CD4-positive, alpha-beta memory T cell (primary cell): ENCODE measurements at places on chromosomes 2 and 18.
A peak's percentile ranks its signal among the peaks of the same experiment; 100 is the strongest.

- no peak for DNase-seq
Observed at GRCh38 chr2:95072424-95072823, 46.9 kb downstream of the MAL start.

DNA sequence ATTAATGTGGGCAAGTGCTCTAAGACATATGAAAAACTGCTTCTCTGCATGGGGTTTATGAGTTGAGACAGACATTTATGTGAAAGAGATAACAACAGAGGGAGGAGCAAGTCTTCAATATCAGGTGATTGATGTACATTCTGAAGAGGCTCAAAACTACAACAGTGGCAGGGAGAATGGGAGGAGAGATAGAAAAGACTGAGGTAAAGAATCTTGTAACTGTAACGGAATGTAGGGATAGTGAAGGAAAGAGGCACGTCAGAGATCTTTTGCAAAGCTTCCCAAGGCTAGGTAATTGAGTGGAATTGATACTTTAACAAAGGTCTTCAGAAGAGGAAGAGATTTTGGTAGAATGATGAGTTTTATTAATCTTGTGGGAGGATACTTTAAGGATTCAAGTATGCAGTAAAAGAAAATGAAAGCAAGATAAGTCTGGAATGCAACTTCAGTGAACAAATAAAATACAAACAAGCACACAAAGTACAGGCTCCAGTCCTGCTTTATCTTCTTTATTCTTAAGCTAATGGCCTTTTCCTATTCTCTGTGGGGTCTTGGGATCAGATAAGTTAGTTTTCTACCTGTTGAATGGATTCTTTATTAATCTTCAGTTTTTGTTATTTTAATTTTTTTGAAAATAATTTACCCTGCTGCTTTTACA, 15.0 kb downstream of the SMAD4 start:
- DNase-seq: no peak

- no peak for DNase-seq
Observed at GRCh38 chr18:22872900-22873537, 60.1 kb upstream of the RBBP8 start.

DNA sequence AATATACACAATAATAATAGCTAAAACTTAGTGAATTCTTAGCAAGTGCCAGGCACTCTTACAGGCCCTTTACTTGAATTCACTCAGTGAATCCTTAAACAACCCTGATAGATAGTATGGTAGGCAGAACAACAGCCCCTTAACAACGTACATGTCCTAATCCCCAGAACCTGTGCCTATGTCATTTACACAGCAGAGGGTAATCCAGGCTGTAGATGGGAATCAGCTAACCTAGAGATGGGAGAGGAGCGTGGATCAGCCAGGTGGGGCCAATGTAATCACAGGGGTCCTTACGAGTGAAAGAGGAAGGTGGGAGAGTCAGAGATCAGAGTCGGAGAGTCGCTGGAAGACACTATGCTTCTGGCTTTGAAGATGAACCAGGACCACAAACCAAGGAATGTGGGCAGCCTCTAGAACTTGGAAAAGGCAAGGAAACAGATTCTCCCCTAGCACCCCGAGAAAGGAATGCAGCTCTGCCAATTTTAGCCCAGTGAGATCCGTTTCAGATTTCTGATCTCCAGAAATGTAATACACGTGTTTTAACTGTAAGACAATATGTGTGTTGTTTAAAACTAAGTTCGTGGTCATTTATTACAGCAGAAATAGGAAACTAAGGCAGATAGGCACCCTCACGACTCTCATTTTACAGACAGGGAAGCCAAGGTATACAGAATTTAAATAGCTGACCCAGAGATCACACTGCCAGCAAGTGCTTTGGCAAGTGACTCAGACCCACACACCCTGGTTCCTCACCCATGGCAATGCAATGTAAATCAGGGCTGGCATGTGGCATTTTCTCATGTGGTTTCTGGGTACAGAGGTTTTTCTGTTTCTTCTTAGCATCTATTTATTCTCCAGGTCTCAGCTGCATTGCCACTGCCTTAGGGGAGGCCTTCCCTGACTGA, 68.9 kb downstream of the DOCK10 start:
- DNase-seq: no peak

DNA sequence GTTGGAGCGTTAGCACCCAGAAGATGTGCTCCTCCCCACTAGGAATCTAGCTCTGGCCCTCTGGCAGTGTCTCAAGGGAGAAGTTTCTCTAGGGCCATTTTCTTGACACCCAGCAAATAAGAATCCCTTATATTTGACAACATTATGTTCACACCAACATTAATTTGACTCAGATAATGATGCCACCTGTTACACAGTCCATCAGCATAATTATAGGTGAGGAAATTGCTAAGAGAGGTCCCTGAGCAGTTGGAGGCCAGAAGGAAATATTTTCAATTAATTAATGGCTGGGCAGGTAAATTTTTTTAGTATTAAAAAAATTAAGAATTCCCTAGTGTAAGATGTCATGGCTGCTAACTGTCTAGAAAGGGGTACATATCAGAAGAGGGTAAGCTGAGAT, 36.5 kb downstream of the PRKCE start:
- no peak for DNase-seq

DNA sequence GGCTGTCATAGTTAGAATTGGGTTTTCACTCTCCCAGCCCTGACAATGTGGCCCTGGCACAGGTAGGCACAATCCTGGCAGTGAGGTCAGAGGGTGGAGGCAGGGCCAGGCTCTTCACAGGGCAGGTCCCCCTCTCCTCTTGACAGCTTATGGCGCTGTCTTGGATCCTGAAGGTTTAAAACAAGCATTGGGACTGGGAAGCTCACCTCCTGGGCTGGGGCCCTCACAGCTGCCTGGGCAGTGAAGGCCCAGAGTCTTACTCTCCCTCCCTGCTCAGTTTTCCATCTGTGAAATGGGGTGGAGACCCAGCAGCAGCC, 23.3 kb downstream of the LBH start:
- no peak for DNase-seq

DNA sequence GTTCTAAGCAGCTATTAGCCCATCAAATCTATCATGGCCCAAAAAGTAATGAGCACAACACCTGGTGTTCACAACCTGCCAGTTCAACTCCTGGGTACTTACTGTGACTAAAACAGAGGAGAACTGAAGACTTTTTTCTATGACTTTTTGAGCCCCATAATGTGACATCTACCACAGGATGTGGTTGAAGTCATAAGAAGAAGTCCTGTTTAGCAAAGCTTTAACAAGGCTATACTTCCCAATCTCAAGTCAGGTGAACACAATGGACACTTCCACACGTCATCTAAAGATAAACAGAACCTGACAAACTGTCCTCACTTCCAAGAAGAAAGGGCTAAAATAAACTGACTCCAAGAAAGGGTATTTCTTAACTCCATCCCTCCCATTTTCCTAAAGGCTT, 138.8 kb downstream of the ATAD2B start:
- peak; percentile 25 for DNase-seq

DNA sequence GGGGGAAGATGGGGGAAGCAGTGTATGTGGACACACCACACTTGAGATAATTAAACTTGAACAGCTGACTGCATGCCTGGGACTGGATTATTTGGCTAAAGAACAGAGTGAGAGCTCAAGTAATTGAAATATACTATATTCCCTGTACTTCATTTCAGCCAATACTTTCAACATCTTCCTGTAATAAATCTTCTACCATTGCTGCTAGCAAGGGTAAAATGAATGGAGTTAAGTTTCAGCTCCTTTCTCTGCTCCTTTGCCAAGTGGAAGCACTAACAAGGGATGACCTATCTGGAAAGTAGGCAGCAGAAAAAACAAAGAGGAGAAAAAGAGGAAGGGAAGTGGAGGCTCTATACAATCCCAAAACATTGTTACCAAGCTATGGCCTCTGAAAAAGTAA, 50.9 kb downstream of the MMADHC start:
- no peak for DNase-seq

GRCh38 chr2:35454966-35455638, 900.5 kb upstream of the CRIM1 start:
- DNase-seq: no peak

DNA sequence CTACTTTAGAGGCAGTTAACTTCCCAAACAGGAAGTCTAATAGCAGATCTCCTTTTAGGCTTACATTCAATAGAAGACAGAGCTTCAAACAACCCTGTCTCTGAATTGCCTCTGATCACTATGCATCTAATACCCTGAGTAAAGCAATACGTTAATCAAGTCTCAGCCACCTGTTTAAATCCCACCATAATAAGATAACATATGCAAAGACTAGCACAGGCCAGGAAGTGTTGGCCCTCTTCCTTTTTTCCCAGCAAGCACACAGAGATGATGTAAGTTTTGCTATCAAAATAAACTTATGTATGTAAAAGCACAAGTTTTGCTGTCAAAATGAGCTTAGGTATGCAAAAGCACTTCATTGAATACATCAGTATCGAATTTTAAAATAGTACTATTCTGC, 385.5 kb downstream of the RND3 start:
- no peak for DNase-seq

DNA sequence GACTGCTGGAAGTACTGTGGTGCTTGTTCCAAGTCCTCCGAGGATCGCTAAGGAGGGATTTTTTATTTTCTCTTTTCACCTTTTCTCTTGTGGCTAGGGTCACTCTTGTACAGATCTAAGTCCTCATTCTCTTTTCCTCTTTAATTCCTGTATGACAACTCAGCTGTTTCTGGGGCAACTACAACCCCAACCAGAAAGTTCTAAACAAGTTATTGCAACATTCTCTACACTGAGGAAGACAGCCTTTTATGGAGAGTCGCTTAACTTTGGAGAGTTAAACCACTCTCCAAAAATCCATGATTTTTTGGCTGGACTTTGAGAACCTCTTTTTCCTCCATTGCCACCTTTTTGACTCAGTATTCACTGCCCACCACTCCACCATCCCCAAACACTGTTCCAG, 74.0 kb upstream of the SESTD1 start:
- DNase-seq: no peak

- DNase-seq: no peak
Observed at GRCh38 chr18:76923485-76924085, 101.2 kb downstream of the ZNF236 start.

DNA sequence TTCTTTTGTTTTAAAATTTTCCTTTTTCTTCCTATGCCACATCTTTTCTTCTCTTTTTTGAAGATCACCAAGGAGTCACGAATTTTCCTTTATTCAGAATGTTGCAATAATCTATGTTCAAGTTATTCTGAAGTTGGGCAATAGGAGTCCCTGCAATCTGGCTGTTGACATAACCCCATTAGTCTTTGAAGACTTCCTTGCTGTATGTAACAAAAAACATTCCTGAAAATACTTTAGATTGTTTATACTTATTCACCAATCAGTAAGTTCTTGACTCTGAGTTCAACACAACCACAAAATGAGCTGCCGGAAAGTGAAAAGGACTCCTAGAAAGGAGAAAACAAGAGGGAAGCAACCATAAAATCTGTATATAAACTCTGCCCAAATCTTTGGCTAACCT, 62.8 kb downstream of the TMEM237 start:
- no peak for DNase-seq

DNA sequence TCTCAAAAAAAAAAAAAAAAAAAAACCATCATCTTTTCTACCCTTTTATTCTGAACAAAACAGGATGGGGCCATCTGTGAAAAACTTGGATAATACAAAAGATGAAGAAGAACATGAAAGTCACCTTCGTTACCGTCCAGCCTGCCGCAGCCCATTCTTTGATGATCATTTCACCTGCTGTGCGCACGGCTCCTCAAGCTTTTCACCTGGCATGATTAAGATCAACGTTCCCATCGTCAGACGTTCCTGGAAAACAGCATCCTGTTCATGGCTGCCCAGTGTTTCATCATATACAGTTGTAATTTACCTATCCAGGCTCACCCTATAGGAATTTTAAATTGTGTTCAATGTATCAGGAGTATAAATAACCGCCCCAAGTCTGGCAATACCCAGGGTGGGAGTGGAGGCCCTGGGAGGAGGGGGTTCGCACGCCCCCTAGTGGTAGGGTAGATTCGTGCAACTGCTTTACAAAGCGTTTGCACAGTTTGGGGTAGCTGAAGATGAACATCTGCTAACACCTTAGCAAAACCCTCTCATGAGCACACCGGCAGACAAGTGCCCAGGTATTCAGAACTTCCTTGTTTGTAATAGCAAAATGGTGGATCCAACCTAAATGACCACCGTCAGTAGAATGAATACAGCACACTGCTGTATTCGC, 49.0 kb upstream of the GLI2 start:
- DNase-seq: no peak

GRCh38 chr2:103364177-103364576, 602.3 kb downstream of the TMEM182 start:
- no peak for DNase-seq

GRCh38 chr2:98408155-98408554, 36.5 kb upstream of the INPP4A start:
- no peak for DNase-seq

DNA sequence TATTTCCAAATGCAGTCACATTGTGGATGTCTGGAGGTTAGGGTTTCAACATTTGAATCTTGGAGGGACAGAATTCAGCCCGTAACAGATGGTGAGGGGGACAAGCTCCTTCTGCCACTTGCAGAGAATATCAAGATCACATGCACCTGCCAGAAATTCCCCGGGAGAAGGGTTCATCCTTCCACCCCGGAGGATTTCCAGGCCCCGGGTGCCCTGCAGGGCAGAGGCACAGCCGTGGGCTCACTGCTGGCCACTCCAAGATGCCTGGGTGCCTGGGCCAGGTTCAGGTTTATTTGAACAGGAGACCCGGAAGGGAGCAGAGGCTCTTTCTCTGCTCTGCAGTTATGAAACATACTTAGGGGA, 38.2 kb upstream of the MGAT4A start:
- no peak for DNase-seq
